ENCODE measurements at places on chromosomes 12 and 14.
A peak's percentile ranks its signal among the peaks of the same experiment; 100 is the strongest.

- DNase-seq = no peak
Measured at GRCh38 chr12:109716512-109717389, 3.1 kb downstream of the FAM222A start.

- DNase-seq = peak; percentile 82
Measured at GRCh38 chr14:38197001-38197783, 10.5 kb upstream of the SSTR1 start.

DNA sequence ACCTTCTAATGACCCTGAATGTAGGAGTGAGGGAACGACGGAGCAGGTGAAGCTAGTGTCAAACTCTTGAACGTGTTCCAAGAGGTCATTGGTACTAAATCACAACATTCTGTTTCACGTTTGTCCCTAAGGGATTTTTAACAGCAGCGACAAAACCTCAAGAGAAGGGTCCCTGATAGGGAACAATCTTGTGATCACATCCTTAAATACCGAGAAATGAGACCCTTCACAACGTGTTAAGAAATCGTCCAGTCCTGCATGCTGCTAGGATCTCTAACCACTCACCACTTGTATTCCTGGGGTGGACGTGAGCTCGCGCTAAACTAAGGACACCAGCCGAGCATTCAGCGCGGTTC is 134.1 kb upstream of the KRAS start:
- DNase-seq = no peak

- peak; percentile 58 for DNase-seq
Measured at GRCh38 chr14:37903343-37904191, 304.1 kb upstream of the SSTR1 start.

- no peak for DNase-seq
Measured at GRCh38 chr14:95246870-95247269, 72.8 kb downstream of the CLMN start.

DNA sequence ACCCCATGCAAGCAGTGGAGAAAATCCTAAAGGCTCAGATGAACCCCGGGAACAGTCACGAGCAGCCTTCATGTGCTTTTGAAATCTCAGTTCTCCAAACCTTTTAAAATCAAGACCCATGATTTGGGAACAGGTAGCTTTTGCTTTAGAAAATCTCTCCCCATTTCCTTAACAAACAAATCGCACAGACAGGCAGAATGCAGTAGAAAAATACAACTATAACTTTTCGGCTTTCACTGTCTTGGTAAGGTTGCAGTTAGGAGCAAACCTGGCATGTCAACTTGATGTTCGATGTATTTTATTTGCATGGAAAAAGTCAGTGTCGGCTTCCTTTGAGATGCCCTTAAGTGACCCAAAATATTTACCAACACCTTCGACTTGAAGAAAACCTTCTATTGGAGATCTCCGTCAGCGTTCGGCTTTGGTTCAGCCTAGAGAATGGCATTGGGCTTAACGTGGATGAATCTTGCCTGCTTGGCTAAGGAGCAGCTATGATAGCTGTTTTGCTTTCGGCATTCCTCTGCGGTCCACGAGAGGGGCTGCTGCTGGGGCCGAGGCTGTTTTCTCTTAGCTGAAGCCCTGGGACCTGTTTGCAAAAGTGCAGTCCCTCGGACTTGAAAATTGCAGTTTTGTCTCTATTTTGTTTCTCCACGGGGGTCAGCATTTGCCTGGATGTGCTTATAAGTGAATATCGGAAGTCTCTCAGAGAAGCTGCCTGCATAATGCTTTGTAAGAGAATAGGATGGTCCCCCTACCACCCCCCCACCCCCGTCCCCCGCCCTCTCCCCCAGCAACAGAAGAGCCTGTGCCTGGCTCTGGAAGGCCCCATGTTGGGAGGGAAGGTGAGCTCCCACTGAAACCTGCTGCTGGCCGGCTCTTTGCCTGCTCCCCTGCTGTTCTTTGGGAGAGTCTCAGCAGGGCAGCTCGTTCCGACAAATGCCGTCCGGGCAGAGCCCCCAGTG is 122.8 kb downstream of the AACS start:
- DNase-seq = peak; percentile 8

DNA sequence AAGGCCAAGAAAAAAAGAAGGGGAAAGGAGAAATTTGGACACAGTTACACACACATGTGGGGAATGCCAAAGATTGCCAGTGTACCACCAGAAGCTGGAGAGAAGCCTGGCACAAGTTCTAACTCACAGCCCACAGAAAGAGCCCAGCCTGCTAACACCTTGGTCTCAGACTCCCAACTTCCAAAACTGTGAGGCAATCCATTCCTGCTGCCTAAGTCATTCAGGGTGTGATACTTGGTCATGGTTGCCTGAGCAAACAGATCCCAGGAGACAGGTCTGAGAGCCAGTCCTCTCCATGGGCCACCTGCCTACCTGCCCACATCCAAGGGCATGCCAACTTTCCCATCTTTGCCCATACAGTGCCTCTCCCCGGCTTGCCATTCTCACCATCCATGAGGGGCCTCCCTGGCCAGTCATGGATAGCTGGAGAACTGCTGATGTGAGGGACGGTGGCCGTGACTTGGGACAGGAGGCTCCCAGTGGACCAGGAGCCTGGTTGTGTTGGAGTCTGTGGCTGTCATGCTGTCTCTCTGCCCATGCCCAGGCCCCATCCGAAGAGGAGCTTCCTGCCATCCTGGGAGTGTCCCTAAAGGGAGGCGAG is 198.0 kb upstream of the RTL1 start:
- DNase-seq = no peak

GRCh38 chr12:104276273-104277131 is 27.0 kb upstream of the EID3 start:
- DNase-seq = no peak

DNA sequence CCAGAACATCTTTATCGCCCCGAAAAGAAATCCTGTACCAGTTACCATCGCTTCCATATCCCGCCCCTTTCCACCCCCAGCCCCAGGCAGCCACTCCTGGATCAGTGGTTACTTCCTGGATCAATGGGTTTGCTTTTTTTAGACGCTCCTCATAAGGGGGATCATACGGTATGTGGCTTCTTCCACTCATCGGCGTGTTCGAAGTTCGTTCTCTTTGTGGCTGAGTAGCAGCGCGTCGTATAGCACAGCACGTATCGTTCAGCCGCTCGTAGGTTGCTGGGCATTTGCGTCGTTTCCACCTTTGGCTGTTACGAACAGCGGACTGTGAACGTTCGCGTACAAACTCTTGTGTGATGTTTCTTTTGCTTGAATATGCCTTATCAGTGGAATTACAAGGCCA is 1.8 kb downstream of the NOC4L start:
- DNase-seq = no peak

GRCh38 chr14:50740856-50741255 is 72.8 kb upstream of the SAV1 start:
- no peak for DNase-seq

DNA sequence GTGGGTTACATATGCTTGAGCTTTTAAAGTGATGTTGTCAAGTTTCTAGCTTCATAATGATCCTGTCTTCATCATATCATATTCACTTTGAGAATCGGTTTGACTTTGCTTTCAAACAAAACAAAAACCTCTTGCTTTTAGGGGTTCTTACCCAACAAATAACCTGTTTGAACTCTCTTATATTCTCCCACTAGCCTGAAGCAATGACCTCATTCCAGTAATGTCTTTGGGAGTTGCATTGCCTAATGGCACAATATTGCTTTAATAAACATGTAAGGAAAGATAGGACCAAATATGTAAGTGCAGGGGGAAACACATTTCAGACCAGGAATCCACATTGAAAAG is 27.7 kb downstream of the WBP11 start:
- DNase-seq = peak; percentile 59

DNA sequence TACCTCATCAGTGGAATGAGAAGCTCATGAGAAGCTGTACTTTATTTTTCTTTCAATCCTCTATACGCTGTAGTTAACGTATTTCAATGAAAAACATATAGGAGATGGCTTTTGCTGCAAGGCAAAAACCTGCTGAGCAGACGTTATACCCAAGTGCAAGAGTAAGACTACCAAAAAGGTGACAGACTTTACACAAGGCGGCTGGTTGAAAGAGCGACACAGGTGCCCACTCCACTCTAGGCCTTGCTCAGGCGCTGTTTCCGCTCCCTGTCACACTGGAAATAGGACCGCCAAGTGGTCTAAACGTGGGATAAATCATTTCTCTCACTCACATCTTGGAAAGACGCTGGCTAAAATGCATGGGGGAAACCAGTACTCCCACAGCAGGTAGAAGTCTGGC is 54.5 kb downstream of the PPP2R5C start:
- no peak for DNase-seq

DNA sequence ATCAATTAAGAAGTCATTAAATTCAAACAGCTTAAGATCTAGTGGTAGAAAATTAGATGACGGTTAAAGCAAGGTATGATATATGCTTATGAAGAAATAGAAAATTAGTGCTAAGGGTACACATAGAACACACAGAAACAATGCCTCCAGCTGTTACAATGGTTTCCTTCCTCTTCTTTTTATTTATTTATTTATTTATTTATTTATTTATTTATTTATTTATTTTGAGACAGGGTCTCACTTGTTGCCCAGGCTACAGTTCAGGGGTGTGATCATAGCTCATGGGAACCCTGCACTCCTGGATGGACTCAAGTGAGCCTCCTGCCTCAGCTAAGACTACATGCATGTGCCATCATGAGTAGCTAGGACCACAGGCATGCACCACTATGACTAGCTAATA is 34.9 kb upstream of the PTPRR start:
- no peak for DNase-seq

GRCh38 chr12:120737557-120738251 is 12.1 kb downstream of the ACADS start:
- no peak for DNase-seq

DNA sequence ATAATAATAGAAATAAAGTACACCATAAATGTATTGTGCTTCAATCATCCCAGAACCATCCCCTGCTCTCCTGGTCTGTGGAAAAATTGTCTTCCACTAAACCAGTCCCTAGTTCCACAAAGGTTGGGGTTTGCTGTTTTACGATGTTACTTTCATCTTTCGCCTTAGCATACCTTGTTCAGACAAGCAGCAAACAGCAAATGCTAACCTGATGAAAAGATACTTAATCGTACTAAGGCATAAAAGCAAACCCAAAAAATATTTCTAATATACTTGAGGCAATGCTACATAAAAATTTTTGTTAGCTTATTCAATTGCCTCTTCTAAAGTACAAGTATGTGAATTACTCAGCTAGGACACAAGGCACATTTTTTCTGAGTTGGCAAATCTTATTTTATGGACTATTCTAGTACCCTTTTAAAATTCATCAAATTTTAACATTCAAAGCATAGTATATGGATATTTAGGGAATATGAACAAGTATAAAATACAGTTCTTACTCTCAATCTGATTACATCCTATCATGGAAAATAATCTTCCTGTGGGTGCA is 97.1 kb upstream of the PLEKHG7 start:
- no peak for DNase-seq

- peak; percentile 42 for DNase-seq
Measured at GRCh38 chr14:85437148-85437547, 92.8 kb upstream of the FLRT2 start.

GRCh38 chr12:20711846-20712245 is 16.7 kb downstream of the SLCO1C1 start:
- no peak for DNase-seq

- DNase-seq = peak; percentile 68
Measured at GRCh38 chr14:74583689-74584434, 28.2 kb downstream of the LTBP2 start.

DNA sequence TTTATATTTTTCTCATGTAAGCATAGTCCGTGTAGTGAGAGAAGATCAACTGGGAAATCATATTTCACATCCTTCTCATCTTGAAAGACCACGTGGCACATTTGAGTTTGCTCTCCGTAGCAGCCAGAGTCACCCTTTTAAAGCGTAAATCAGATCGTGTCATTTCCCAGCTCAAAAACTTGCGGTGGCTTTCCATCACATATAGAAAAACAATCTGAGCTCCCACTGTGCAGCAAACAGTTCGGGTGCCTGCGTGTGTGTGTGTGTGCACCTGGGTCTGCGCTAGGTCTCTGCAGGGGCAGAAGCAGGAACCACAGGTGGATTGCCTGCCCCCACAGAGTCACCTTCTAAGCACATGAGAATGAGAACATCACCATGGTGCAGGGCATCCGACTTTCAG is 338.2 kb downstream of the TRHDE start:
- no peak for DNase-seq

DNA sequence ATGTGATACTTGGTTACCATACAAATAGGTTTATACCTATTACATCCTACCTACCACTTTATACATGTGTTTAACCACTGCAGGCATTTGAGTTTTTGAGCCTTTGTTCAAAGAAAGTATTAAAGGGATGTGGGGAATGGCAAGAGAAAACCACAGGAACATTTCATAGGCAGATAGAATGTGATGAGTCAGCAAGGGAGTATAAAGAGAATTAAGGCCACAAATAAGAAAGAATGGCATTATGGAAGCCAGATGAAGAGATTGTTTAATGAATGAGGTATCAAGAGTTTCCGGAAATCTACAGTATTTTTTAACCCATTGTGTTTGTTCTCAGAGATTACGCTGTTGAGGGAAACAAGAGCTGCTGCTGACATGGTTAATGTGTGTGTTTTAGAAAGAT is 66.9 kb downstream of the METTL25 start:
- DNase-seq = peak; percentile 66

- DNase-seq = no peak
Measured at GRCh38 chr12:56296295-56296694, 3.8 kb downstream of the CS start.

GRCh38 chr14:87045246-87045645 is 947.7 kb downstream of the GALC start:
- no peak for DNase-seq

GRCh38 chr12:25939606-25940005 is 18.9 kb upstream of the RASSF8 start:
- DNase-seq = no peak

DNA sequence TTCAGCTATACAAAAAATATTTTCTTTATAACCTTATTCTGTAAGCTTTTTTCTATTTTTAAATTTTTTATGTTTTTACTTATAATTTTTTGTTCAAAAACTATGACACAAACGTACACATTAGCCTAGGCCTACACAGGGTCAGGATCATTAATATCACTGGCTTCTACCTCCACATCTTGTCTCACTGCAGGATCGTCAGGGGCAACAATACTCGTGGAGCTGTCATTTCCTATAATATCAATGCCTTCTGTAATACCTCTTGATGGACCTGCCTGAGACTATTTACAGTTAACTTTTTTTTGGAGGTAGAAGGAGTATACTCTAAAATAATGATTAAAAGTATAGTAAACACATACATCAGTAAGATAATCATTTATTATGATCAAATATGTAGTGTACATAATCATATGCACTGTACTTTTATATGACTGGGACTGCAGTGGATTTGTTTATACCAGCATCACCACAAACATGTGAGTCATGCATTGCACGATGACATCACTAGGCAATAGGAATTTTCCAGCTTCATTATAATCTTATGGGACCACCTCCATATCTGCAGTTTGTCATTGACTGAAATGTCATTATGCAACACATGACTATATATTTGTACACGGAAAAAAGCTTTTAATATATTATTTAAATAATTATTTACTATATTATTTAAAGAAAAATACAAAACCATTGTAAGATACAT is 18.5 kb upstream of the PMCH start:
- DNase-seq = peak; percentile 23

- no peak for DNase-seq
Measured at GRCh38 chr14:57232006-57232405, 36.7 kb downstream of the EXOC5 start.

GRCh38 chr12:75882421-75882820 is 149.2 kb downstream of the PHLDA1 start:
- no peak for DNase-seq
